Glutamatergic neuron (in vitro differentiated cells): ENCODE measurements at places on chromosomes 2 and 18. TPM values are rescaled to one million over a fixed set of nuclear protein-coding genes. Genes with fewer than 3 reads are reported as not detected.
A peak's percentile ranks its signal among the peaks of the same experiment; 100 is the strongest.

VWC2L gene
- total RNA-seq, result 0.15 TPM

CCDC121 gene
- 5.3 TPM for total RNA-seq

SERPINB5 gene
- not detected for total RNA-seq

ACVR1C gene
- 0.59 TPM for total RNA-seq

LGALSL gene
- 2.8 TPM for total RNA-seq

LHCGR gene
- not detected for total RNA-seq

DNA sequence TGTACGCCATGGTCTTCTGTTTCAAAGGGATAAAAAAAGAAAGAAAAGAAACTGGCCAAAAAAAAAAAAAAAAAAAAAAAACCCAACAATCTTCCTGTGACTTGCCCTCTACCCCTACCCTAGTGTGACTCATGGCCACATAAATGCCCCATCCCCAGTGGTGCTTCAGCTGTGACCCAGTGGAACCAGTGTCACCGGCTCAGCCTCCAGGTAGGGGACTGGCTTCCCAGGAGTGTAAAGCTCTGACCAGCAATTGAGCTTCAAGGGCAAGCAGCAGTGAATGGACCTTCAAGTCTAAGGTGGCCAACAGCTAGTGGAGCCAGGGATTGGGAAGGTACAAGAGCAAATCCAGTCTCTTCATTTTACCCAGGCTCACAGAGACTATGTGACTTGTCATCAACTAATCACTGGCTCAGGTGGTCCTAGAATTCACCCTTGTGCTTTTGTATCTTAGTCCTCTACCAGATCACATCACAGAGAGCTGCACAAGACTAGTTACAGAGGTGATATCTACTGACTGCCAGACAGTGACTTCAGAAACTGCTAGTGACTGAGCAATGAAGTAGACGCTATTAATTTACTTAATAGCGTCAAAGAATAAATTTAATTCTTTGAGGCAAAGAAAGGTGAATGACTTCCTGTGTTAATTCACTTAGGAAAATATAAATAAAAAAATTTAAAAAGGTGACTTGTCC is 1.3 kb upstream of the TGFBRAP1 start:
- peaks cover 1% of the 10 kb centered on the region for H3K27me3 ChIP-seq
- DNase-seq, result no peak
- peaks cover 5% of the 10 kb centered on the region for H3K4me1 ChIP-seq

GRCh38 chr18:33757037-33757436 is 179.0 kb downstream of the ASXL3 start:
- H3K27me3 ChIP-seq, result no peaks in the 10 kb centered on the region
- no peaks in the 10 kb centered on the region for H3K36me3 ChIP-seq
- peaks cover 17% of the 10 kb centered on the region for H3K4me1 ChIP-seq

DNA sequence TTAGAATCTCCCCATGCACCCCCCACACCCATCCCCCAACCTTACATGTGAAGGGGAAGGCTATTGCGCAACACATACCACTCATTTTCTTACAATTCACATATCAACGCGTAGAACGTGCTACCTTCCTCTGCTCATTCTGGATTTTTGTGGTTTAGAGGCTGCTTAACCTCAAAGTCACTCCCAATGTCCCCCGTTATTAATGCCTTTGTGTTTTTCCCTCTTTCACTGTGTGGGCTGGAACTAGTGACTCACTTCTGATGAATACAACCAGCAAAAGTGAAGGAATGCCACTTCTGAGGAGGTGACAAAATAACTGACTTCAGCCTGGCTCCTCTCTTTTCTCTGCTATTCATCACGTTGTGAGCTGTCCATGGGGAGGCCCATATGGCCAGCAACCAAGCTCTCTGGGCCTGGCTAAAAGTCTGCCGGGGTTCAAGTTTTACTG is 342.5 kb upstream of the NXPH2 start:
- no peak overlapping the region for H3K27ac ChIP-seq
- no peak for DNase-seq
- no peaks in the 10 kb centered on the region for H3K27me3 ChIP-seq
- H3K36me3 ChIP-seq, result peaks cover 3% of the 10 kb centered on the region
- H3K4me3 ChIP-seq, result no peak overlapping the region

- H3K36me3 ChIP-seq, result no peaks in the 10 kb centered on the region
- H3K27ac ChIP-seq, result no peak overlapping the region
- H3K4me3 ChIP-seq, result no peak overlapping the region
- H3K4me1 ChIP-seq, result peaks cover 8% of the 10 kb centered on the region
- H3K27me3 ChIP-seq, result no peaks in the 10 kb centered on the region
These were observed 47.1 kb downstream of the LPIN2 start for GRCh38 chr18:2965797-2966196.

- H3K36me3 ChIP-seq, result no peaks in the 10 kb centered on the region
- H3K4me3 ChIP-seq, result no peak overlapping the region
- H3K27me3 ChIP-seq, result no peaks in the 10 kb centered on the region
- no peaks in the 10 kb centered on the region for H3K4me1 ChIP-seq
- no peak overlapping the region for H3K27ac ChIP-seq
- no peak for DNase-seq
These were observed 282.1 kb upstream of the NT5C1B start for GRCh38 chr2:18871430-18871829.

DNA sequence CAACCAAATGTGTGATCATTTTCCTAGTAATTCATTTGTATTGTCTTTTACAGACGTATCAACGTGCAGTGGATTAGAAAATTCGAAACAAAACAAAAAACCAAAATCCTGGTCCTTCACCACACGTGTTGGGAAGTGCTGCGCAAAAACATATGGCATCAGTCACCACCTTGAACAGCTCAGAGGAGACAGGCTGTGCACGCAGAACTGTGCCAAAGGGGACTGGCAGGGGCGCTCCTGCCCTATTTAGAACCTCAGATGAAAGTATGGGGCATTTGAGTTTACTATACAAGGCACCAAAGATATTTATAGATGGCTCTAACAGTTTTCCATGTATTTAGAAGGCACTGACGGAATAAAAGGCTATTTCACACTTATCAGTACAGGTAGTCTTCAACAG is 42.3 kb downstream of the NOL10 start:
- no peak overlapping the region for H3K4me3 ChIP-seq
- H3K36me3 ChIP-seq, result no peaks in the 10 kb centered on the region
- peak overlapping the region; percentile 44 for H3K27ac ChIP-seq
- DNase-seq, result no peak

DNA sequence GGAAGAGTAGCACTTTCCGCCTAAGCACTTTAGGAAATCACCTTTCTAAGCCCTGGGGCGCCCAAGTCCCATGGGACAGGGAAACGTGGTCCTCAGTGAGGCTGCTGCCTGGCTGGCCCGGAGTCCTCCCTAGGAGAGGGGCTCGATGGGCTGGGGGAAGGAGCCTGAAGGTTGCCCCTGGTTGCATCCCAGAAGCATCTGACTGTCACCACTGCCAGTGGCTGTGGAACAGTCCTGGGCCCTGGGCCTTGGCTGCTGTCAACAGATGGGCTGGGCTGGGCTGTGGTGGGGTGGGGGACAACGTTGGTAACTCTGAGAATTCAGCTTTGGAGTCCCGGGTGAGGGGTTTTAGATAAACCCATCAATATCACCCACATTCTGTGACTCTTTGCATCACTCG is 22.5 kb downstream of the ASB1 start:
- no peak overlapping the region for H3K27ac ChIP-seq
- no peak overlapping the region for H3K4me3 ChIP-seq

GRCh38 chr18:41977233-41977632 is 22.2 kb downstream of the PIK3C3 start:
- no peak overlapping the region for H3K4me3 ChIP-seq
- no peaks in the 10 kb centered on the region for H3K36me3 ChIP-seq
- no peak for DNase-seq
- no peak overlapping the region for H3K27ac ChIP-seq
- H3K4me1 ChIP-seq, result peaks cover 5% of the 10 kb centered on the region

DNA sequence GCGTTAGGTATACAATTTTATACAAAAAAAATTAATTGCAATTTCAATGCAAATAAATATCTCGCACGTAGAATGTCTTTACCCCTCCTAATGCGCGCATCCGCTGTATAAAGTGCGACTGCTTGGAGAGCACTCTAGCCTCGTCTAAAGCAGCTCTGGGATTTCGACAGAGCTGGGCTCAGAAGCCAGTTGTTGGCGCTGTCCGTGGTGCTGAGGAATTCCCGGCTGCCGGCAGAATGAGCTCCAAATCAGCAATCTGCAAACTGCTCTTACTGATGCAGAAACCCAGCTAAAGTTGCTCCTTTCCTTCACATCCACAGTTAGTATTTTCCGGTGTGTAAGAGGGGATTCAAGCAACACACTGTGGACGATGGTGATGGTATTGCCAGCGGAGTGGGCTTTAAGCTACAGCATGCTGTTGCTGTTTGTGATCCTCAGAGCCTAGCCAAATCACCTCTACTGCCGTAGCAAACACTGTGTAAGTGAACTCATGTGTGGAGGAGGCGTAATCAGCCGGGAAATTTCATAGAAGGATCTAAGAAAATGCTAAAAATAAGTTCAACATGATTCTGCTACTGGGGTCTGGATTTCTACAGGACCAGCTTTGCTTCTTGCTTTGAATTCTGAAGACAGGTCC is at the start of gene VWC2L:
Gene VWC2L (plus strand): TSS at position 137 of the 637 bp plus-strand sequence. CDS start 3,140 bp downstream, outside the sequence.
- no peak within 1 kb of the TSS for H3K27ac ChIP-seq
- peaks cover 16% of the 10 kb centered on the region for H3K4me1 ChIP-seq
- peak within 1 kb of the TSS; percentile 83 for H3K4me3 ChIP-seq
- DNase-seq, result peak; percentile 52
- H3K27me3 ChIP-seq, result no peaks in the 10 kb centered on the region

DNA sequence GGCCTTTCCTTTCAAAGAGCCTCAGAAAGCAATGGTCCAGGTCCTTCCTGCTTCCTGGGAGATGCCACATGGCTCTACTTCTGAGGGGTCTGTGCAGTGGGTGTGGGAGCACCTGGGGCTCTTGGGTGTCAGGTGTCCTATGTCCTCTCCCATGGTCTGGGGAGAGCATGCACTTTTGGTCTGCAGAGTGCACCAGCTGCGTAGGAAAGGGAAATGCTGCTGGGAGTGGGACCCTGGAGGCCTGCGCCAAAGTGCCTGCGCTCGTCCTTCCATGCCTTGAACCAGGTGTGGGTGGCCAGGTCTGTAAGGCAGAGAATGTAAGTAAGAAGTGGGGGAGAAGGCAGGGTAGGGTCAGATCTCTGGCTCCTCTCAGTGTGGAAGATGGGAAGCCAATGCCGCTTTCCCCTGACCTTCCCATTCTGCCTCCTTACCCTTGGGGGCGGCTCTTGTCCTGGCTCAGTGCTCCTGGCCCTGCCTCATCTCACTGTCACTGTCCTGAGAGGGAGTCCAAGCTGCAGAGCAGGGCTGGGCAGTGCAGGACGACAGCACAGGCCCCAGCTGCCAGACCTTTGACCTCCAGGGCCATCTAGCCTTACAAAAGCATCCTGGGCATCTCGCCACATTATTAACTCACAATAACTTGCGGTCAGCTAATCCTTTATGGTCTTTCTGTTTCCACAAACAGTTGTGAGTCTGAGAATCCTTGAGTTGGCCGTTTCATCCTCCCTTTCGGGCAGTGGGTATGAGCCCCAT is 6.6 kb upstream of the PROM2 start:
- peaks cover 3% of the 10 kb centered on the region for H3K27me3 ChIP-seq
- H3K4me1 ChIP-seq, result peaks cover 4% of the 10 kb centered on the region
- no peak overlapping the region for H3K27ac ChIP-seq
- H3K36me3 ChIP-seq, result no peaks in the 10 kb centered on the region
- H3K4me3 ChIP-seq, result no peak overlapping the region
- no peak for DNase-seq

DNA sequence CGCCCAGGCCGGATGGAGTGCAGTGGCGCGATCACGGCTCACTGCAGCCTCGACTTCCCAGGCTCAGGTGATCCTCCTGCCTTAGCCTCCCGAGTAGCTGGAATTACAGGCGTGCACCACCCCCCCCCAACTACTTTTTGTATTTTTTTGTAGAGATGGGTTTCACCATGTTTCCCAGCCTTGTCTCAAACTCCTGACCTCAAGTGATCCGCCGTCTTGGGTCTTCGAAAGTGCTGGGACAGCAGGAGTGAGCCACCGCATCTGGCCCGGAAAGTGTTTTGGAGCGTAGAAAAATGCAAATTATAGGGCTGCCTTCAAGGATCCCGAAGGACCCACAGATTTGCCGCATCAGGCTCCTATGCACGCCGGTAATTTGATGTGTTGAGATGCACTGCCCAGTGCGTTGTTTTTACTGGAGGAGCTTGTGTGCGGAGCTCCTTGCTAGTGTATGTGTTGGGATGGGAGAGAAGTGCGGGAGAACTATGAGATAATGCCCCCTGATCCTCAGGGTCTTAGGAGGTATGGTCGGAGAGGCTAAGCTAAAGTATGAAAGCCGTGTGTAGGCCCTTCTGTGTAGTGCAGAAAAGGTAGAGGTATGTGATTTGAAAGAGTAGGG is 1.2 kb upstream of the CLASP1 start:
- H3K4me3 ChIP-seq, result peak overlapping the region; percentile 100
- no peaks in the 10 kb centered on the region for H3K36me3 ChIP-seq
- DNase-seq, result no peak
- H3K27ac ChIP-seq, result peak overlapping the region; percentile 99

- peaks cover 7% of the 10 kb centered on the region for H3K27me3 ChIP-seq
- DNase-seq, result no peak
- H3K27ac ChIP-seq, result no peak overlapping the region
- H3K36me3 ChIP-seq, result peaks cover 5% of the 10 kb centered on the region
- peaks cover 40% of the 10 kb centered on the region for H3K4me1 ChIP-seq
These were observed 83.9 kb downstream of the ACTR3 start for GRCh38 chr2:113973810-113974209.
